ENCODE measurements at places on chromosomes 11 and 22.

DNA sequence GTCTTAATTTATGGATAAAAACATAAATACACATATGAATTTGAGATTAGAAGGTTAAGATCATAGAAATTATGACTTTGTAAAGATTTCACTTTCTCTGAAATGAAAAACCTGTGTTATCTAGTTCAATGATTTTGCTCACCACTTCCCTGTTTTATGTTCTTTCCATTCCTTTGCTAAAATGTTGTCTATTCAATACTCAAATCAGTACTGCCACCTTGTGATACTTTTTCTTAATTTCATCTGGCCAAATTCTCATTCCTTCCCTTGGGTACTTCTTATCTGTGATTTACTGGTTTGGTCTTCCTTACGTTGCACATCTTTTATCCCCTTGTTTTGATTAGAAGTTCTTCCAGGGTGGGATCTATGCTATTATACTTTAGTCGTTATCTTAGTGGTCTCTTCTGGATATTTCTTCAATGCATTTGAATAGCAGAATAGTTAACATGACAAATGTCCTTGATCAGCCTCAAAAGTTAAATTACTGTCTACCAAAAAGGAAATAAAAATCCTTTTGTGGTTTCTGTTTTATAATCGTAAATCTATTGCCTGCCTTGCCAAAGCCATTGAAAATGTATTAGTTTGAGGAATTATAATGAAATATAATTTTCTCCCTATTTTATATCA is 197.0 kb downstream of the PGR start:
- DNase-seq: no peak

GRCh38 chr11:13362596-13363109 is 85.1 kb downstream of the BMAL1 start:
- DNase-seq: no peak

DNA sequence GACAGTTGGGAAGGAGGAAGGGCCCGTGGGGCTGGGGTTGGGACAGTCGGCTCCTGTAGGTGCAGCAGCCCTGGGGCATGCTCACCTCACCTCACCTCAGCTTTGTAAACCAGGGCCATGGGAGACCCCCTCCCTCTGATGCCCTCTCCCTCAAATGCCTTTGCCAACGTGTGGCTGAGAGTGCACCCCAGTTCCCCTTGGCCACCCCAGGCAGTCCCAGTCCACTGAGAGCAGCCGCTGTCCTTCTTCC is 4.2 kb upstream of the NEAT1 start:
- no peak for DNase-seq

DNA sequence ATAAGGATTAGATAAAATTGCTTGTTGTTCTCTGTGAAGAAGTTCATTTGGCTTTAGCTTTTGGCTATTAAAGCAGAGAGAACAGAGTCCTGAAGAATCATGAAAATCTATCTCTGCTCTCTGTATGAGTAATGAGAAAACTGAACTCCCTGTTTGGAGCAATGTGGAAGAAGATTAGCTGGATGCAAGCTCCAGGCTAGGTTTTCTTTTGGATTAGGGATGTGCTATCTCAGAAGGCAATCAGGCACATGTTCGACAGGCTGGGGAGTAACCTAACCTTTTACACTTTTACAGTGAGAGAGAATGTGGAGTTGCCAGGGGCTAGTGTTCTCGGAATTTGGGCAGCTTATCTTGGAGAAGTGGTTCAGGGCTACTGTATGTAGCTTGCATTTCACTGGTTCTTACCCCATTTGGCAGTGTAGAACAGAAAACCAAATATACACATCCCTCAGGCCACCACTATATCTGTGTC is 8.5 kb upstream of the SLN start:
- DNase-seq: no peak

Data from T-helper 2 cell (primary cell).